ENCODE measurements at places on chromosomes 3 and 15.
A peak's percentile ranks its signal among the peaks of the same experiment; 100 is the strongest.

- DNase-seq: no peak
These were observed 91.5 kb downstream of the NEO1 start for GRCh38 chr15:73143763-73144155.

- DNase-seq: no peak
These were observed 419.4 kb upstream of the ONECUT1 start for GRCh38 chr15:53209396-53210042.

DNA sequence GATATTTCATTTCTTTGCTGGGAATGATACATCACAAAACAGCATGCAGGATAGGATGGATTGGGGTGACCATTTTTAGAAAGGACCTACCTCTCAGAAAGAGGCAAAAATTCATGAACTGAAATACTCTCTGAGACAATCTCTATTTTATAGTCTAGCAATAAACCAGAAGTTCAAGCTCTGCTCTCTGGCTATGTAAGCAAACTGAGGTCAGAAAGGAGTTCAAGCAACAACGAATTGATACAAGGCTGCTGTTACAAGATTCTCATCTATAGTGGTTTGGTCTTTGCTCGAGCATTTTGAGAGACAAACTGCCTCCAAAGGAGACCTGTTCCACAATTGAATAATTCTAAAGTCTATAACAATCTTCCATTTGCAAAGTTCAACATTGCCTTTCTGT is 84.7 kb upstream of the GOLGA8J start:
- DNase-seq: no peak

DNA sequence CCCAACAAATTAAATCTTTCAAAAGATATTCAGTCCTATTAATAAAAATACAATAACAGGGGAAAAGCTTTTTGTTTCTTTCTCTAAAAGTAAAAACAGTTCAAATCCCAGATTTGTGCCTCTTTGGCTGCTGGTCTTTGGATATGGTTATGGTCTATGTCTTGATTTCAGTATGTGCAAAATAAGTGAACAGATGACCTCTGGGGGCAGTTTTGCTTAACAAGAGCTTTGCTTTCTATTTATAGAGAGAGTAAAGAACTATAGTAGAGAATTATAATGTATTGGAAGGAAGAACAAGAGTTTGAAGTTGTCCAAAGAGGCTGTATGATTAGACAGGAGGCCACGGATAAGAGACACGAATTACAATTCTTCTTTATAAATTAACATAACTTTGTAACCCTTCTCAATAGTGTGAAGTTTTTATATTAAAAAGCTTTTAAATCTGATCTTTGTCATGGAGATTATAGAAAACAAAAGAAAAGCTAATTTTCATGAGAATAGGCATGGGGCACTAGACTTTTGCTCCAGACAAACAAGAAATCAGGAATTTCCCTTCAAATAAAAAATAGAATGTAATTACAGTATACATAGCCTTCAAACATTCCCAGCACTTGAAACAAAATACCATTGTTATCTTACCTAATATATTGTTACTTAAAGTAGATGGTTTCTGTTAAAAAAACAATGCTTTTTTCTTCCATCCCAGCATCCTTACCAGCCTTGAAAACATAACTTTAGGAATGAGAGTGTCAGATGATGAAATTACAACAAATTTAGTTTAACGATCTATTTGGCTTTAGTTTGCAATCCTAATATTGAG is 432.7 kb upstream of the ARHGEF26 start:
- DNase-seq: no peak

- no peak for DNase-seq
These were observed 28.7 kb downstream of the NGRN start for GRCh38 chr15:90294159-90294558.

DNA sequence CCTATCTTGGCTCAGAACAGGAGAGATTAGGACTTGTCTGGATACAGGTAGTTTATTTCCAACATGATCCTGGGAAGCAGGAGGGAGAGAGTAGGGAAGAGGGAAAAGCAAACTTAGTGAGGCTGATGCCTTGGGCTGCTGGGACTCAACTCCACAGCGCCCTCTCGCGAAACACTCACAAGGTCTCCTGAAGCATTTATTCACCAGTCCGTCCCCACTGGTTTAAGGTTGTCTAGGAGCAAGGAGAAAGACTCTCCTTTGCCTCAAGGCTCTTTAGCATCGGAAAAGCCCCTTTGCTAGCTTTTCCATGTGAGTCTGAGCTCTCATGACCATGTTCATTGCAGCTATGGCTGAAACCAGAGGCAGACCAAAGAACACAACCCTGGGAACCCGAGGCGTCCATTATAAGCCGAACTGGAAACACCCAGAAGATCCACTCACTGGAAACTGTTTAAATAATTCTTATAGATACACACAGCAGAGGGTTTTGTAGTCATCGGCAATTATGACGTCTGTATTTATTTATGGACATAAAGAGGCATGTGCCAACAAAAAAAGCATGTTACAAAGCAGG is 244.5 kb downstream of the CD47 start:
- peak; percentile 79 for DNase-seq

GRCh38 chr15:70829371-70830166 is 24.4 kb downstream of the LARP6 start:
- no peak for DNase-seq

DNA sequence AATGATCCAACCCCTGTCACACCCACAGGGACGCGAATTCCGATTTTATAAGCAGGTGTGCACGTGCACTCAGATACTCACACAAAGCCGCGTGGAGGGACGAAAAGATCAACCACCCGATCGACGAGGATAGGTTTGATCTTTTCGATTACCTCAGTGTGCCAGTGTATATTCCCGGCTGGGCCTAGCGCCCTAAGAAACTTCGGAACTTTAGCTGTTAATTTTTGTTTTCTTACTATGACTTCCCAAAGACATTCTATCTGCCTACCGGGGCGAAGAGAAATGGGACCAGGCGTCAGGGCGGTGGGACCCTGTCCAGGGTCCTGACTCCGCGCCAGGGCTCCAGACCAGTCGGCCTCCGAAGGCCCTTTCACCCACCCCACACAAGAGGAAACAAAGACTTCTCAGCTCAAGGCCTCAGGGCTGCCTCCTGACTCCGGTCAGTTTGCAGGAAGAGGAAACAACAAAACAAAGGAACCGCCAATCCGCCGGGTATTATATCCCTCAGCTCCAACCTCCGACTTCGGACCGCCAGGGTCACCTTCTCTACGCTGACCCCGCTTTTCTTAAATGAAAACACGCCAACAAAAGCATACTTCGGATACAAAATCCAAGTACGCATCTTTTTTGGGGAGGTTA is 6.8 kb downstream of the ONECUT1 start:
- no peak for DNase-seq

- no peak for DNase-seq
These were observed 1.1 kb upstream of the RNU6-1 start for GRCh38 chr15:67840749-67841512.

DNA sequence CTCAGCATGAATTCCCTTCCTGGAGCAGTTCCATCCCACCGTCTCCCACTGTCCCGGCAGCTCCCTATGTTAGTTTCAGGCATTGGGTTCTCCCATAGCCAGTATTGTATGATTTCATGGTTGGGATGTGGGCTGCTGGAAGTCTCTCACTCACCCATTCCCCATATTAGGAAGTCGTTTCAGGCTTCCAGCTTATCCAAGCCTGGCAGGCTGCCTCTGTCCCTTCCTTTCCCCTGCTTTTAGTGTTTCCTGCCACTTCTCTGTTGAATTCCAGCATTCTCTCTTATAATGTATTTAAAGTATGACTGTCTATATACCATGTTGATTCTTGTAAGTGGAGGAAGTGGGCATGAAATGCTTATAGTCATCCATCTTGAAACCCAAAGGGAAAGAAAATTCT is 309.7 kb upstream of the RBMS3 start:
- no peak for DNase-seq

DNA sequence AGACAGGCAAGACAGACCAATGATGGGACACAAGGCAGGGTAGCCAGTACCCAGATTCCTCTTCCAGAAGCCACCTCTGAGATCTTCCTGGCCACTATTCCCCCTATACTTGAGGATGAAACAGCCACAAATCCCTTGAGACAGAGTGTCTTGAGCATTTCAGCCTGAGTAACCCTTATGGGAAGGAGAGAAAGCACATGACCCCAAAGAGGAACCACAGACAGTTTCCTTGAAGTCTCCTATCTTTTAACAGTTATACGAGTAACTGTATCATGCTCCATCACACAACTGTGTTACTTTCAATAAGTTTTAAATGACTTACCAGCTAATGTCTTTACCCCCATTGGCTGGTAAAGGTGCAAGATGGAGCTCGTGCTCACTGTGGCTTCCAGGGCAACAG is 9.3 kb downstream of the VIPR1 start:
- no peak for DNase-seq

- DNase-seq: no peak
These were observed 155.0 kb downstream of the EPHA3 start for GRCh38 chr3:89262309-89262929.

GRCh38 chr15:40695469-40695890 is 506 bp downstream of the RAD51 start:
- peak; percentile 12 for DNase-seq

- no peak for DNase-seq
These were observed 278.5 kb upstream of the ZNF717 start for GRCh38 chr3:76063811-76064210.

- peak; percentile 63 for DNase-seq
These were observed 28.4 kb upstream of the PIK3CB start for GRCh38 chr3:138862924-138863775.

- DNase-seq: no peak
These were observed 38.9 kb upstream of the ATP10A start for GRCh38 chr15:25901811-25902605.

GRCh38 chr3:144011251-144011799 is 39.7 kb downstream of the DIPK2A start:
- DNase-seq: no peak

GRCh38 chr3:69160525-69160924 is 38.1 kb upstream of the LMOD3 start:
- no peak for DNase-seq

GRCh38 chr3:157624801-157625200 is 121.6 kb upstream of the VEPH1 start:
- DNase-seq: no peak

GRCh38 chr15:56910801-56911200 is 7.6 kb upstream of the TCF12 start:
- DNase-seq: no peak

- no peak for DNase-seq
These were observed 83.0 kb downstream of the PLOD2 start for GRCh38 chr3:146078031-146078430.

- no peak for DNase-seq
These were observed 954.8 kb downstream of the GBE1 start for GRCh38 chr3:80806673-80807072.

Data from HuH-7 (cell line).